Epithelial cell of proximal tubule (primary cell): ENCODE measurements at places on chromosomes 4 and X.

GRCh38 chrX:2317527-2318055, 183.2 kb downstream of the DHRSX start:
- DNase-seq = no peak

DNA sequence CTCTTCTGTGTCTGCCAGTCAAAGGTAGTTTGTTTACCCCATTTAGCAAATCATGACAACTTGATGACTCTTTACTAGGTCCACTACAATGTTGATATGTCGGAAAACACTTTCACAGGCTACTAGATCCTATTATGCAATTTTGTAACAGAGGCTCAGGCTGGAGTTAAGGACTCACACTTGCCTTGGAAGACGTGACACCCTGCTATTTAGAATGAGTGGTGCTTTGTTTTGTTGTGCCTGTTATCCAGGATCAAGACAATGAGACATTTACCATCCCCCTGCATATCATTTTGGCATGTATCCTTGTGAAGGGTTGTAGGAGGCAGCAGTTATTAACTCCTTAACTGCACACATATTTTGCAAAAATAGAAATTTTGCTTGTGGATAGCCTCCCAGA, 263.7 kb downstream of the IL1RAPL1 start:
- no peak for DNase-seq

- DNase-seq = peak; percentile 22
Measured at GRCh38 chrX:56995271-56995994, at the start of gene SPIN3. TSS of gene SPIN3 (minus strand) at chrX:56995541. CDS start at chrX:56994947, 594 bp downstream.

DNA sequence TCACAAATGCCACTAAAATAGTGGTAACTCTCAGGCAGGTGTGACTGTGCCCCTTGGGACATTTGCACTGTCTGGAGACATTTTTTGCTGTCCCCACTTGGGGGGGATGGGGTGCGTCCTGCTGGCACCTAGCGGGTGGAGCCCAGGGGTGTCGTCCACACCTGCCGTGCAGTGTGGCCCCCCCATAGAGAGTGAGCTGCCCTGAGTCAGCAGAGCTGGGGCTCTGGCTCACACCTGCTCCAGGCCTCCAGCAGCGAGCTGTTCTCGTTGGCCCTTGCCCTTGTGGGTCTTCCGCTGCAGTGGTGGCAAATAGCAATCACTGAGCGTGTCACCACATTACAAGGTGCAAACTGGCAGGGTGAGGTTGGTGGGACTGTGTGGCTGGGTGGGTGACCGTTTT, 64.6 kb downstream of the CLDN34 start:
- DNase-seq = no peak

DNA sequence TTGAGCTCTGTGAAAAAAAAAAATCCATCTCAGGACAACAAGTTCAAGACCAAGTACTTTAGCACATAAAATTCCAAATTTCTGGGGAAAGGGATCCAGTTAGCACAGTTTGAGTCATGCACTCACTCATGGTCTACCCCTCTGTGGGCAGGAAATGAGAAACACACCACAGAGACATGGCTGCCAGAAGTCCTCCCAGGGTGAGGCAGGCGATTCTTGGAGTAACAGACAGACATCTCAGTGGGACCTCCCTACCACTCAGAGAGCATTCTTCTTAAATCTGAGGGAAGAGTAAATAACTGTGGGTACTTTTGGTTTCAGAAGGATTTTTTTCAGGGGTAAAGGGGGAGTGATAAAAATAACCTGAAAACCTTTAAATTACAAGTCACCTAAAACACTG, 14.1 kb downstream of the CXCL1 start:
- no peak for DNase-seq

- no peak for DNase-seq
Measured at GRCh38 chr4:146507632-146508031, 14.1 kb downstream of the SLC10A7 start.

GRCh38 chr4:145533001-145533400, 51.3 kb downstream of the SMAD1 start:
- no peak for DNase-seq

- DNase-seq = no peak
Measured at GRCh38 chr4:26701786-26702227, 117.9 kb downstream of the TBC1D19 start.

- DNase-seq = no peak
Measured at GRCh38 chr4:25993395-25994185, 79.6 kb downstream of the SMIM20 start.

DNA sequence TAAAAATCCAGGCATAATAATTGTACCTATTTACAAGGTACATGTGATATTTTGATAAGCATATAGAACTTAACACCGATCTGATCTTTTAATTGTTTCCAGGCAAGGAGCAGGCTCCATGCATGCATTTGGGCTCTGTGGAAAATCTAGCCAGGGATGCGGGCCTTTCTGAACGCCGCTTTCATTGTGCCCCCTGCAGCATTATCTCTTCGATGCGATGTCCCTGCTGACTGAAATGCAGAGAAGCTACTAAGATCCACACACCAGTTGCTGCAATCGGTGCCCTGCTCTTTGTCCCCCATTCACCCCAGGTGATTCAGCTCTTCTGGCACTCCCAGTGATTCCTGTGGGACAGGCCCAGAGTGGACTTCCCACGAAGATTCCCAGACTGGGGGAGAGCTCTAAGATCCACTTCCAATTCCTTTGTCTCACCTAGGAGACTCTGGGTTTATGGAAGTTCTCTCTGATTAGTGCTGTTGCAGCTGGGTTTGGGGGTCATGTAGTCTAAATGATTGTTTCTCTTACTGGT, 254.3 kb upstream of the AGA start:
- peak; percentile 42 for DNase-seq

DNA sequence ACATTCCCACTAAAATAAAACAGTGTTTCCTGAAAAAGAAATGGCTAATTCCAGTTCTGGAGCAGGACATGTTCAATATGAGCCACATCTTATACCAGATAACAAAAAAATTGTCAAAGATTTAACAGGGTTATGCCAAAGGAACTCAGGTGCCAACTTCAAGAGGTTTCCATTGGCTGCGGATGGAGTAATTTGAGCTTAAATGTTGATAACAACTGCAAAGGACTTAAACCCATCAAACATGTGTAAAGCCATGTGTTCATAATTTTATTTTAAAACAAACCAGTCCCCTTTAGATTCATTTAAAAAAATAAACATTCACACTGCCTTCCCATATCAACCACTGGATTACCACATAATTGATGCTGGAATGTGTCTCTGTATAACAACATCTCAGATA, 156.4 kb upstream of the PCDH18 start:
- no peak for DNase-seq

DNA sequence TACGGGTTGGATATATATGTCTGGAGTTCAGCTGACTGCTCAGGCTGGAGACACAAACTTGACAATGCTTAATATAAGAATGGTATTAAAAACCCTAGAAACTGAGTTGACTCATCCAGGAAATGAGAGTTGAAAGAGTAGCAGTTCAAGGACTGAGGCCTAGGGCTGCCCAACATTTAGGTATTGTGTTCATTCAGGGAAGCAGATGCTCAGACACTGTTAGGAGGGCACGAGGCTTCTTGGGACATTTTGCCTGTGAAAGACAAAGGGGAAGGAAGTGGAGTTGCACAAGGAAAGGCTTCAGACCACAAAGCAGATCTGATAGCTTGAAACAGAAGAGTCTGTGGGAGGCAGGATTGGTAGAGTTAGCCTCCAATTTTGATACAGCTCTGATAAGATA, 52.0 kb upstream of the HS3ST1 start:
- DNase-seq = no peak

GRCh38 chr4:128831531-128832242, 22.2 kb downstream of the JADE1 start:
- no peak for DNase-seq

- no peak for DNase-seq
Measured at GRCh38 chr4:139986106-139986505, 167.9 kb downstream of the MAML3 start.

GRCh38 chr4:664713-665231, 9.3 kb downstream of the ATP5ME start:
- no peak for DNase-seq

GRCh38 chr4:108878806-108879205, 116.0 kb upstream of the ETNPPL start:
- DNase-seq = no peak

GRCh38 chrX:78106651-78106986, 2.6 kb downstream of the PGK1 start:
- DNase-seq = no peak

- no peak for DNase-seq
Measured at GRCh38 chr4:143089847-143090246, 94.9 kb upstream of the USP38 start.

- DNase-seq = no peak
Measured at GRCh38 chr4:175787546-175787945, 24.5 kb downstream of the GPM6A start.

GRCh38 chr4:143389579-143390195, 53.0 kb downstream of the GAB1 start:
- no peak for DNase-seq

GRCh38 chr4:122732329-122733026, at the start of gene BBS12:
TSS of gene BBS12 (plus strand) at chr4:122732704. CDS start at chr4:122741893, 9,189 bp downstream.
- DNase-seq = peak; percentile 95

- DNase-seq = peak; percentile 4
Measured at GRCh38 chrX:53223955-53224859, 800 bp downstream of the KDM5C start.

DNA sequence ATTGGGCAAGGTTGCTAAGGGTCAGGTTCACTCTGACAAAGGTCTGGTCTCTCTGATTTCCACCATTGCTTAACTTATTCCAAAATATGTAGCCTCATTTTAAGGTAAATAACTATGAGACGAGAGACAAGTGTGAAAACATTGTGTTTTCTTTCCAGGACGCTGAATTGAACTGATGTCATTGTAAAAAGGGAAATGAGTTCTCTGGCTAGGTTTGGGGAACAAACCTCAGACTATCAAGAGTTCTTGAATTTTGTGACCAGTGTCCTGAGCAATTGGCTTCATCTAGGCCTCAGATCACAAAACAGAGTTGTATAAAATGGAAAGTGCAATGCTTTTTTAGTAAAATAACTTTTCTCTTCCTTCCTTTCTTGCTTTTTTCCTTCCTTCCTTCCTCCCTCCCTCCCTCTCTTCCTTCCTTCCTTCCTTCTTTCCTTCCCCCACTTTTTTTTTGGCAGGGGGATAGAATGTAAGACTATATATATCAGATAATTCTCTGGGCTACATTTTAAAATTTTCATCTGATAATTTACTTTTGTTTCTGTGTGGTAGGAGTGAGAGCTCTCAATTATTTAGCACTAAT, 30.8 kb upstream of the CXCL8 start:
- DNase-seq = no peak

- no peak for DNase-seq
Measured at GRCh38 chr4:144289667-144290428, 149.3 kb upstream of the GYPA start.

DNA sequence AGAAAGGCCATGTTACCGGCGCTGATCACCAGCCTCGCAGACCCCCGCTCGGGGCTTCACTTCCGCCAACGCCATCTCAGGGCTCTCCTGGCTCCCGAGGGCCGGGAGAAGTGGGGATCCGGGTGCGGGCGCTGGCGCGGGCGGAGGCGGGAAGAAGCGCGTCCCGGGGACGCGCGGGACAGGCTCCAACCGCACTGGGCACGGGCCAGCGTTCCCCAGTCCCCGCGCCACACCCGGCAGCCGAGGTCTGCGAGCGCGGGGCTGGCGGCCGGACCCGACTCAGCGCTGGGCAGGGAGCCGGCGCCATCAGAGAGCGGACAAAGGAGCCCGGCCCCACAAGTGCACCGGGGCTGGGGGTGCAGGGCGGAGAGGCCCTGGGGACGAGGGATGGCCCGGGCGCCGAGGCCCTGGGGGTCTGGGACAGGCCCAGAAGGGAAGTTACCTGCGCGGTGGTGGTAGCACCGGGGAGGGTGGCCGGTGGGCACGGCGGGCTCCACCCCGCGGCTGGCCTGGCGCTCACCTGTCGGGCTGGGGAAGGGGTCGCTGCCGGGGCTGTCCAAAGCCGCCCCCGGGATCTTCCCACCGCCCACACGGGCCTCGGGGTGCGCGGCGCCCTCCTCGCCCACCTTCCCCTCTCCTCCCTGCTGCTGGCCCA, 449 bp downstream of the CTPS2 start:
- DNase-seq = no peak

- DNase-seq = no peak
Measured at GRCh38 chrX:37975421-37975820, 30.9 kb upstream of the SYTL5 start.

GRCh38 chr4:151152028-151152427, 52.6 kb downstream of the RPS3A start:
- DNase-seq = no peak

GRCh38 chrX:132090403-132091159, 37.2 kb downstream of the FRMD7 start:
- DNase-seq = no peak

- DNase-seq = no peak
Measured at GRCh38 chrX:131845201-131845600, 177.9 kb upstream of the STK26 start.

DNA sequence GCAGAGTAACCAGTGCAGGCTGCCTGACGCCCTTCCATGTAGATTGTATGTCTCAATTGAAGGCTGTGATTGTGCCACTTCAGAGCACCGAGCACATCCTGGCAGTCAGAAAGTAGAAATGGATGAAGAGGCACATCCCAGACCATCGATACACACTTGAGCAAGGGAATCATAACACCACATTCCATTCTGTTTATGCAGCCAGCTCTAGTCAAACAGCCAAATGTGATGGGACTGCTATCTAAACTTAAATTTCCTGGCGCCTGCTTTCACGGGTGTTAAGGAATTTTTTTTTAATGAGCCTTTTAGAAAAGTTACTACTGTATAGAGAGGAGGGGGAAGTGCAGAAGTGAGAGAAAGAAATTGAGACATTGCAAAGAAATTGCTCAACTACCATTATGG, 84.4 kb downstream of the PPARGC1A start:
- no peak for DNase-seq

- DNase-seq = no peak
Measured at GRCh38 chr4:61583696-61584095, 383.6 kb downstream of the ADGRL3 start.

DNA sequence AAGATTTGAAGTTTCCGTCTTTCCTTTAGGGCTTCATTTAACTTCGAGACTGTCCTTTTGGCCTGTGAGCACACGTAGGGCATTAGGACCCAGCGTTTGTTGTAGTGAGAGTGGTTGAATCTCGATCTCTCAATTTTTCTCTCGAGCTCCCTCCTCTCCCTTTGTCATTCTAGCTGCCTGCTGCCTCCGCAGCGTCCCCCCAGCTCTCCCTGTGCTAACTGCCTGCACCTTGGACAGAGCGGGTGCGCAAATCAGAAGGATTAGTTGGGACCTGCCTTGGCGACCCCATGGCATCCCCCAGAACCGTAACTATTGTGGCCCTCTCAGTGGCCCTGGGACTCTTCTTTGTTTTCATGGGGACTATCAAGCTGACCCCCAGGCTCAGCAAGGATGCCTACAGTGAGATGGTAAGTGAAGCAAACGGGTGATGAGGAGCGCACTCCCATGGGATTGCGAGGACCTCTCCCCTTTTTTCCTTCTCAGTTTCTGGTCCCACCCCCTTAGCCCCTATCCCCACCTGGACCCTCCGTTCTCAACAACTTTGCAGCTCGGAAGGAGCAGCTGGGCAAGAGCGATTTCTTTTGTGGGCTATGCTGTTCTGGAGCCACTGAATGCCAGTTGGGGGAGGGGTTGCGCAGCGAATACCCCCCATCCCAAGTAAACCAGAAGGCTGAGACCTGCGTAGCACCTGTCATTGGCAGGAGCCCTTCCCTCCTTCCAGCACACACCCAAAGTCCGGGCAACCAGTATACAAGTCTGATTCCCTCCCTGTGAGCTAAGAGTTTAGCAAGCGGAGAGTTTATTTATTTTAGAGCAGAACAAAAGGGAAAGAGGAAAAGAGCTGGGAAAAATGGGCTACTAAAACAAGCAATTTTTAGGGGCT, at the start of gene TMEM35A:
Gene TMEM35A, plus strand, starts transcription at position 164 of the 883 bp plus-strand sequence. Its CDS starts 124 bp downstream, at position 288.
- DNase-seq = no peak
